Activated CD8-positive, alpha-beta memory T cell treated with anti-CD3 and anti-CD28 coated beads, Interleukin-2, amount 10 ng/mL, durations not matched to agents 7 days and 5 days (primary cell): ENCODE measurements at places on chromosomes 3 and 15. TPM values are rescaled to one million over a fixed set of nuclear protein-coding genes. Genes with fewer than 3 reads are reported as not detected.

Gene PPP1R2
- 72.0 TPM for total RNA-seq

Gene GNAT1
- total RNA-seq: not detected

Gene TMEM207
- total RNA-seq: not detected

Gene SLC28A1
- not detected for total RNA-seq

Gene CKMT1A
- total RNA-seq: not detected

Gene CAV3
- total RNA-seq: not detected

Gene TEX55
- not detected for total RNA-seq

Gene GOLGA8S
- total RNA-seq: 0.73 TPM

Gene IL5RA
- not detected for total RNA-seq
